ENCODE measurements at places on chromosomes 3 and 15.

GRCh38 chr15:81312790-81313543 lies 11.0 kb downstream of the STARD5 start:
- peak; percentile 93 for DNase-seq

DNA sequence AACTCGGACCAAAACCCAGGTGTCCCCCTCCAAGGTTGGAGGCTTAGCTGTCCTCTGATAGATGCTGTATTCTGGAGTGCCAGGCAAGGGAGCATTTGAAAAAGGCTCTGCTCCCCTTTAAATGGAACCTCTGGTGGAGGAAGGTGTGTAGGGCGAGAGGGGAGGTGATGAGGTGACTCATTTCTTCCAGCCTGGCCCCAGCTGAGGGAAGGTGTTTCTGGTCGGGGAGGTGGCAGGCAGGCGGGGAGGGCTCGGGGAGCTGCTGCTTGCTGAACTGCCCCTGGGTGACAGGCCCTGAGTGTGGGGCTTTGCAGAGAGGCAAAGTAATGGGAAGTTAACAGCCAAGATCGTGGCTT lies 18.8 kb downstream of the PSTPIP1 start:
- DNase-seq, result peak; percentile 83

DNA sequence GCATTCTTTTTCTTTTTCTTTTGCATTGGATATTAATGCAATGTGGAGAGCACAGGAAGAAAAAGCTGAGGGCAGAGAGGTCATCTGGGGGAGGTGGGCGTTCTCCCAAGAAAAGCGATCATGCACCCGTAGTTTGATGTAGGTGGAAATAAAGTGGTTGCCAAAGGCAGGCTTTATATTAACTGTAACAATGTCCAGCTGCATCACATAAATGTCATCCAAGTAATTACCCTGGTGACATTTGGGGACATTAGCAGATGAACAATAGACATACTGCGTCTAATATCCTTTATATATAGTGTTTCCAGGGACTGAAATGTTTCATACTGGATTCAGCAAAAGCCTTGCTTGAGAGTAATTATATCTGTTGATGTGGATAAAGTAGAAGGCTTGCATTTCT lies 135.5 kb downstream of the CNTN6 start:
- no peak for DNase-seq

DNA sequence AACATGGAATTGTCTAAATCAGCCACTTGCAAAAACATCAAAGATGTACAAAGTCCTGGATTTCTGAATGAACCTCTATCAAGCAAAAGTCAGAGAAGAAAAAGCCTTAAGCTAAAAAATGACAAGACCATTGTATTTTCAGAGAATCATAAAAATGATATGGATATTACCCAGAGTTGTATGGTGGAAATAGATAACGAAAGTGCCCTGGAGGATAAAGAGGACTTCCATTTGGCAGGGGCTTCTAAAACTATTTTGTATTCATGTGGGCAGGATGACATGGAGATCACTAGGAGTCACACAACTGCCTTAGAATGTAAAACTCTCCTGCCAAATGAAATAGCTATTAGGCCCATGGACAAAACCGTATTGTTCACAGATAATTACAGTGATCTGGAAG lies 29.3 kb downstream of the KNL1 start:
- no peak for DNase-seq
